NCI-H2171 (cell line): ENCODE measurements at places on chromosomes 3 and 15.

GRCh38 chr3:5136919-5137429, 14.9 kb downstream of the ARL8B start:
- no peak for DNase-seq

GRCh38 chr15:70151462-70151861, 53.7 kb upstream of the TLE3 start:
- no peak for DNase-seq

GRCh38 chr3:168272343-168272985, 176.7 kb upstream of the GOLIM4 start:
- no peak for DNase-seq

- DNase-seq, result no peak
Observed at GRCh38 chr3:151135541-151136337, 50.3 kb downstream of the MED12L start.

DNA sequence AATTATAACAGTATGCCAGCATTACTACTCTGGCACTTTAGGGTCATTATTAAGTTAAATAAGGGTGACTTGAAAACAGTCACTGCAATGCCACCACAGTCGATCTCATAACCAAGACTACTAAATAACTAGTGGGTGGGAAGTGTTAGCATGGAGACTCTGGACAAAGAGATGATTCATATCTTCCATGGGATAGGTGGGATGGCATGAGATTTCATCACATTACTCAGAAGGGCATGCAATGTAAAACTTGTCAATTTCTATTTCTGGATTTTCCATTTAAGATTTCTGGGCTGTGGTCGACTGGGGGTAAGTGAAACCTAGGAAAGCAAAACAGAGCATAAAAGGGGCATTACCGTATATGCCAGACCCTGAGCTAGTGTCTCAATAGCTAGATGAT, 538.9 kb upstream of the GRM7 start:
- DNase-seq, result no peak

DNA sequence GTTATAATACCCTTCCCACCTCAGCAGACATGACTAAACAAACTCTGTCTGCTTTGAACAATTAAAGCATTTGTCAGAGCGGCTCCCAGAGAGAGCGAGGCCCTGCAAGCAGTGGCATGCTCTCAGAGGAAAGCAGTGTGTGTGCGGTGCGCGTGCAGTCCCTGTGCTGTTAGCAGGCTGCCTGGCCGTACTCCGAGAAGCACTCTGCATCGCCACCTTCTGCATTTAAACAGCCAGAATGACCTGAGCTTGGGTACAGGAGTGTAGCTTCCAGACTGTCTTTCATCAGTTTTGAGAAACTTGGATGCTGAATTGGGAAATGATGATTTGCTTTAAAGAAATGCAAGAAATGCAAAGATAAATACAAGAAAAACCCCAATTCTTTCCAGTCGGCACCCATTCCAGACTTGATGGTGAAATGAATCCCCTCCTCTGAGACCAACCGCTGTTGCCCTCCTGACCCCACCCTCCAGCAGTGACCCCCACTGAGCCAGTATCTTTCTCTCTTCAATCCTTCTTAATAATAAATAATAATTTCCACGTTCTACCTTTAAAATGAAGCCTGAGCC, 113.5 kb downstream of the VGLL4 start:
- DNase-seq, result peak; percentile 32

- DNase-seq, result no peak
Observed at GRCh38 chr3:13308380-13308801, 111.7 kb downstream of the NUP210 start.

- no peak for DNase-seq
Observed at GRCh38 chr15:63493436-63493835, 11.0 kb upstream of the USP3 start.

DNA sequence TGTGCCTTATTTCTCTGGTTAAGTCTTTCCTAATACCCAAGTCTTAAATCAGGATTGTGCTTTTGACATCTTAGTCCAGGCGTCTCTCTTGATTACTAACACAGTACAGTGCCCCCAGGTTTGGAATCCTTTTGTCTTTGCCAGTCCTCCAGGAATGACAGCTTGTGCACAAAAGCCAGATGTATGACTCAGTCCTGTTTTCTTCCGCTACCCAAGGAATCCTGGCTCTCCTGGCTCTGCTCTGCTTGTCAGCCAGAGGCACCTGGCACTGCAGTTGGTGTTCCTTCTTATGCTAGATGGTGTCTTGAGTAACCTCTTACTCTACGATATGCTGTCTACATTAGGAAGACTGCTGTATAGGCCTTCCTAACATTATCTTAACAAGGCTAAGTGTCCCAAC, 728.2 kb upstream of the NECTIN3 start:
- no peak for DNase-seq

DNA sequence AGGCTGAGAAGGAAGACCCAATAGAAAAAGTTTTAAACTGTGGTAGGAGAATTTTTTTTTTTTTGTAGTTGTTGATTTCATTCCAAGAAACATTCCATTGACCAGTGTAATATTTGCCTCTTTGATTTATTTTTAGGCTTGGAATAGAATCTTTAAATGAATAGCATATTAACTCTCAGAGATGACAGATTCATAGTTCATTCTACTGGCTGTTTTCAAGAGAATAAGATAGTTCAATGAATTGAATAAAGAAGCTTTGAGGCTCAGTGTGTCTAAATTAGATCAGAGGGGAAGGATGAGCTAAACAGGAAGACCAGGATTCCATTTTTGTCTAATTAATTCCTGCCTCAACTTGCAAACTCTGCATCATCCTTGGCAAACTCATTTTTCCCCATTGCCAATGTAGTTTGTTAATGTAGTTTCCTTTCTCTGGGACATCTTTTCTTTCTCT, 98.4 kb downstream of the NAALADL2 start:
- DNase-seq, result no peak

GRCh38 chr3:169534439-169534838, 129.1 kb downstream of the MECOM start:
- DNase-seq, result no peak

DNA sequence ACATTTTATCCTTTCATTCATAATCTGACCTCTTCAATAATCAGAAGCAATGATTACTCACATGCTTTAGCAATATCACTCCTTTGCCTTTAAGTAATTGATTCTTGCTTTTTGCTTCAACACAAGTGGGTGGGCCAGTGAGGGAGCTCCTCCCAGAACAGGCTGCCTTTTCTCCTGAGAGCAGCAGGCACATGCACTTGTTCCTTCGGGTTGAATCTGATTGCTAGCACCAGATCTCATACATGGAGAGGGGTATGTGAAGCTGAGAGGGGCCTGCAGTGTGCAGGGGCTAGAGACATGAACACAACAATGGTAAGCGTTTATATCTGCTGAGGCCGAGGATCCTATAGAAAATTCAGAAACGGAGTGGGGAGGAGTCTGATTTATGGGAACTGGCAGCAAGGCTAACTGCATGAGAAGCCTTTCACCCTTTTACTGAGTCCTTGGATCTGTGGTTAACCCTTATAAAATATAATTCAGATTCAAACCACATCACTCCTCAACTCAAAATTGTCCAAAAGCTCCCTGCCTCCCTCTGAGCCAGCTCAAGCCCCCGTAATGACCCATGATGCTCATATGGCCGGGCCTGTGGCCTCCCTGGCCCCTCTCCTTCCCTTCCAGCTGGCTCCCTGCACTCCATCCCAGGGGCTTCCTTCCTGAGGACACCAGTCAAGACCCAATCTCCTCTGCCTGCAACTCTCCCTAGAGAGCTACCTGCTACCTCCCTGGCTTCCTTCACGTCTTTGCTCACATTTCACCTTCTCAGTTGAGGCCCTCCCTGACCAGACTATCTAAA, 32.4 kb downstream of the ZNF445 start:
- DNase-seq, result no peak

DNA sequence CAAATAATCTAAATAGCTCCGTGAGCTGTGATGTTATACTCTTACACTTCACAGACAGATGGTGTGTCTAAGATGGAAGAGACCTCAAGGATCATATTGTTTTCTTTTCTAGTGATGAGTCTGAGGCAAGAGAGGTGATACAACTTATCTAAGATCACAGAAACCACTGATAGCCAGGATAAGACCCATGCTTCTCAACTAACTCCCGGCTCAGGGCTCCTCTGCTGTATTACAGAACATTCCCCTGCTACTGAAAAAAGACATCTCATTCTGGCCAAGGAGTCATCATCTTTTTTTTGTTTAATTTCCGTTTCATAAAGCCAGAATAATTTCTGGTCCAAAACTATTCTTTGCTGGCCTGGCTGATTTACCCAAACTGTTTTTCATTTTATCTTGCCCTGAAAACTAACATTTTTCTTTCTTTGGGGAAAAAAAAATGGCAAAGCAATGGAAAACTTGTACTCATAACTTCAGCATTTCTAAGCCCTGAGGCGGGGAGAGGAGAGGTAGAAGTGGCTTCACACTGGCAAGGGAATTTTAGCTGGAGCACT, 46.9 kb upstream of the GAP43 start:
- no peak for DNase-seq

DNA sequence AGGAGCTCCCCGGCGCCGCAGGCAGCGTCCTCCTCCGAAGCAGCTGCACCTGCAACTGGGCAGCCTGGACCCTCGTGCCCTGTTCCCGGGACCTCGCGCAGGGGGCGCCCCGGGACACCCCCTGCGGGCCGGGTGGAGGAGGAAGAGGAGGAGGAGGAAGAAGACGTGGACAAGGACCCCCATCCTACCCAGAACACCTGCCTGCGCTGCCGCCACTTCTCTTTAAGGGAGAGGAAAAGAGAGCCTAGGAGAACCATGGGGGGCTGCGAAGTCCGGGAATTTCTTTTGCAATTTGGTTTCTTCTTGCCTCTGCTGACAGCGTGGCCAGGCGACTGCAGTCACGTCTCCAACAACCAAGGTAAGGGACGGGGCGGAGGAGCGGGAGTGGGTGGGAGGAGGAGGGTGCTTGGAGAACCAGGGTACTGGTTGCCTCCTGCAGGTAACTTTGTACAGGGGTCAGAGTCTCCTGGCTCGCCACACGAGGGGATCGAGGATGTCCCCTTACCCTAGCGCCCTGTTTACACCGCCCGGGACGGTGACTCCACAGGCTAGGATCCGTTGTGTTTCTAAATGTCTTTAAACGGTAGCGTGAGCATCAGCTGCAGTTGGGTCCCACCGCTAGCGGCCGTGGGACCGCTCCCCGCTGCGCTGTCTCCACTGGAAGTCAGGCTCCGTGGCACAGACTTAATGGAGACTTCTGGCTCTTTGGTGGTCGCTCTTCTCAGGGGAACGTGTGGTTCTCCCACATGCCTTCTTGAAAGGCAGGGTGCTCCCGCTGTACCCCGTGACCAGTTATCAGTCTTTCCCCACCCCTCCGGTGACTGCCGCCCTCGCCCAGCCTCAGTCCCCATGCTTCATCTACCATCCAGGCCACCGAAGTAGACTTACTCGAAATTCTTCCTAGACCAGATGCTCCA, 515 bp downstream of the EPHA6 start:
- DNase-seq, result no peak

DNA sequence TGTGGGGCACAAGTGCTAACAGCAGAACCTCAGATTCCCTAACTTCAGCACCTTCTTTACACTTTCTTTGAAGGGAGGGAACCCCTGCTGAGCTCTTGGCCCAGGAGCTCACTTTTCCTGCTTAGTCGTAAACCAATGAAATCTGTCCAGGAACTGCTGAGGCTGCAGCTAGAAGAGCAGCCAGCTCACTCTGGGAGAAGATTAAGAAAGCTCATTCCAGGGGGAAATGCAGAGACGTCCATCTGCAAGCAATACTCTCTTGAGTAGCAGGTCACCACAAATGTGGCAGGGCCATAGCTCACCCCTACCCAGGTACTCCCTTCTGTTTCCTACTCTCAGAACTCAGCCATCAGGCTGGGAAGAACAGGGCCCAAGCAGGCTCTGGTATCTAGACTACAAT, 103.3 kb downstream of the WDR76 start:
- no peak for DNase-seq

- DNase-seq, result no peak
Observed at GRCh38 chr3:32309654-32310242, 71.3 kb downstream of the CMTM8 start.

DNA sequence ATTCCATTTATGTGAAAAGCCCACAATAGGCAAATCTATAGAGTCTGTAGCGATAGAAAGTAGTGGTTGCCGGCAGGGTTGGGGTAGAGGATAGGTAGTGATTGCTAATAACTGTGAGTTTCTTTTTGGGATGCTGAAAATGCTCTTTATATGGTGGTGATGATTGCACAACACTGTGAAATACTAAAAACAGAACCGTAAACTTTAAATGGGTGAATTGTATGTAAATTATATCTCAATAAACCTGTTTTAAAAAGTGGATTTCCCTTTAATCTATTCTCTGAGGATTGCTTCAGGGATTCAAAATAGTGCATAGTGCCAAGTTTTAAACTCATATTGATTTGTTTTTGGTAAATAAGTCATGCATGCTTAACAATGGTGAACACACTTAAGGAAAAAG, 140.2 kb downstream of the LPP start:
- DNase-seq, result no peak

- no peak for DNase-seq
Observed at GRCh38 chr3:129560911-129561594, 18.1 kb downstream of the H1-8 start.

DNA sequence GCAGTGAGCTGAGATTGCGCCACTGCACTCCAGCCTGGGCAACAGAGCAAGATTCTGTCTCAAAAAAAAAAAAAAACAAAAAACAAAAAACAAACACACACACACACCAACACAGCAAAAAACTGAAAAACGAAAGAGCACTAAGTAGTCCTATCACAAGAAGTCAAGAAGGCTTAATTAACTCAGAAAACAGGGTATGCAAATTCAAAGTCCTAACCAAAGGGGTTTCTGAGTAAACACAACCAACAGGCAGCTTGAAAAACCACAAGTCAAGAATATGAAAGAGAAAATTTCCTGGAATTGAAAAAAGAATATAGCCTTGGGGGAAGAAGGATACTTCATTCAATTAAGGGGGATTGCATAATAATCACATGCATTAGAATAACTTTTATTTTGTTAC, 37.7 kb upstream of the PARP14 start:
- no peak for DNase-seq

GRCh38 chr15:63848879-63849551, 15.3 kb upstream of the HERC1 start:
- no peak for DNase-seq

DNA sequence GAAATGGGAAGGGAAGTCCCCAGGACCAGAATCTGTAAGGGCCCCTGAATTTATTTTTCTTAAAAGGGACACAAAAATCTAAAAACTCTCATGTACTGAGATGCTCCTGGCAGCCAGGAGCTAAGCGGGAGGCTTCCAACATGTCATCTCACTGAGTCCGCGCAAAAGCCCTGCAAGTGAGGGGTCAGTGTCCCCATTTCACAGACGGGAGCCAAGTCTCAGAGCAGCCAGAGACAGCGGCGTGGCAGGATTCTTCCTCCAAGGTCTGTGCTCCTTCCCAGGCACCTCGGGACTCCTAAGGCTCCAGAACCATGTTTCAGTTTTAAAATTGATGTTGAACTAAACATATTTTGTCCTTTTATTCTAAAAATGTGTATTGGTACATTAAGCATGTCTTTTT, 114.8 kb downstream of the ADCY5 start:
- DNase-seq, result no peak

DNA sequence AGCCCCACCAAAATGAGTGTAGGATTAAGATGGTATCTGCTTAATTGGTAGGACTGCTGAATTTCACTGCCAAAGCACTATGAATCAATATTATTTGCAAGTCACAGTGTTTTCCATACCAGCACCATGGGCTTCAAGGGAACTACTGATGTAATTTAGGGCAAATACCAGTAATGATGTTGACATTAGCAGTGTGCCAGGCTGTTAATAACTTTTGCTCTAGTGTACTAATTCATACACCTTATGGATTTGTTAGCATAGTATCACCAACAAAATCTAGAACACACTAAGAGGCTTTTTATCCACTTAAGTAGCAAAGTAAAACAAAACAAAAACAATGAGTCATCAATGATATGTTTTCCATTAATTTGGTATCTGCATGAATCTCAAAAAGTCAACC, 888.2 kb downstream of the CADM2 start:
- no peak for DNase-seq

GRCh38 chr15:62125773-62126172, 39.3 kb downstream of the C2CD4B start:
- peak; percentile 43 for DNase-seq
